ENCODE measurements at places on chromosomes 6 and 20.

GRCh38 chr20:20930500-20930899 is 175.7 kb downstream of the LINC00237 start:
- DNase-seq, result no peak

DNA sequence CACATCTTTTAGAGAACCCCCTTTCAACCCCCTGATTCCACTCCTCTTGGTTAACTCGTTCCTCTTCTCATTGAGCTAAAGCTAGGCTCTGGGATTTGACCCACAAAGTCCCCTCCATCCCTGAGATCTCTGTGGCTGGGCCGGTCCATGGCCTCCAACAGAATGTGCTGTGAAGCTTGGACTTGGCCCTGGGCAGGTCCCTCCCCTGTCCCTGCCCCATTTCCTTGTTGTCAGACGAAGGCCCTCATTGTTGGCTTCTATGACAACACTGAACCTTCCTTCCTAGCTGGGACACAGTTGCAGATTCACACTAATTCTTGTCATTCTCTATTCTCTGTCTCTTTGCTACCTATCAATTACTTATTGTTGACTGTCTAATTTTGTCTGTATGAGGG is 156.1 kb downstream of the SYCP2 start:
- no peak for DNase-seq

- peak; percentile 14 for DNase-seq
Observed at GRCh38 chr20:4896971-4897497, 104.3 kb downstream of the SLC23A2 start.

- no peak for DNase-seq
Observed at GRCh38 chr6:2665146-2666070, 85.3 kb downstream of the MYLK4 start.
